ENCODE measurements at places on chromosomes 12 and 14.

- no peak for DNase-seq
These were observed 50.8 kb downstream of the VCPKMT start for GRCh38 chr14:50065583-50065982.

GRCh38 chr14:51019089-51019488 lies 74.8 kb upstream of the PYGL start:
- DNase-seq: no peak

DNA sequence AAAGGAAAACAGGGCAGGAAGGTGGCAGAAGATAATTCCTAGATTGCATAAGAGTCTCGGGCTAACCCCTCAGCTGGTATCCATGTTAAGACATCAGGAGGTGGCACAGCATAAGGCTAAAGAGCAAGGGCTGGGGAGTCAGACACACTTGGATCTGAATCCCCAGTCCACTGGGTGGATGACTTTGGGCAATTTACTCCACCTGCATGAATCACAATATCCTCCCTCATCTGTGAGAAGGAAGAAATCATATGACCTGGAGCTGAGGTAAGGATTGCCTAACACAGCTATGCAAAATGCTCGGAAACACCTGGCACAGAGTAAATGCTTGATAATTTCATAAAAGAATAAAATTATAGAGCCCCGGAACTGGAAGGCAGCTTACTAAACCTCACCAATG lies 217.9 kb downstream of the PIK3C2G start:
- DNase-seq: no peak

DNA sequence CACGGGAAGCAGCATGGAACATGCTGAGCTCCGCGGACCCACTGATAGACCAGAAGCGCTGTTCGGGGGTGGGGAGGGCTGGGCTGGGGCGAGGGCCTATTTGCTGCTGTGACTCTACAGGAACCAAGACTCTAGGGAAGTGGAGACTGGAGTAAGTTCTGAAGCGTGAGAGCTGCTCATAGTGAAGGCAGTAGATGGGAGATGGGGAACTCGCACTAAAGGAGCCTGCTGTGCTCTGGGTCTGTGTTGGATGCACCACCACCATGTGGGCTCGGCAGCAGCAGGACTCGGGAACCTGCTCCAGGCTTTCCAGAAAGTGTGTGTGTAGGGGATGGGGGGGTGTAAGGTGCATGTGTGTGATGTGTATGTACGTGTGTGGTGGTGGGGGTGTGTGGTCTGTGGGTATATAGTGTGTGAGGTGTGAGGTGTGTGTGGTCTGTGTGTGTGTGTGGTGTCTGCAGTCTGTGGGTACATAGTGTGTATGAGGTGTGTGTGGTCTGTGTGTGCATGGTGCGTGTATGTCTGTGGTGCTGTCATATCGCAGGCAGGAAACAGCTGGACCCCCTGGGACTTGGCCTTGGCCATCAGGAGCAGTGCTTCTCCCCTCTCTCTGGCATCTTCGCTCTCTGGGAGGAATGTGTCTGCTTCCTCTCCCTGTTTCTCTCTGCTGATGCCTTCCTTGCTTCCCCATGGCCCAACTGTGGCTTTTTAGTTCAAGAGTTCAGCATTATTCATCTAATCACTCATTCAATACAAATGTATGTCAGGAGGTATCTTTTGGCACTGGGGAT lies 378.9 kb downstream of the FUT8 start:
- DNase-seq: no peak

DNA sequence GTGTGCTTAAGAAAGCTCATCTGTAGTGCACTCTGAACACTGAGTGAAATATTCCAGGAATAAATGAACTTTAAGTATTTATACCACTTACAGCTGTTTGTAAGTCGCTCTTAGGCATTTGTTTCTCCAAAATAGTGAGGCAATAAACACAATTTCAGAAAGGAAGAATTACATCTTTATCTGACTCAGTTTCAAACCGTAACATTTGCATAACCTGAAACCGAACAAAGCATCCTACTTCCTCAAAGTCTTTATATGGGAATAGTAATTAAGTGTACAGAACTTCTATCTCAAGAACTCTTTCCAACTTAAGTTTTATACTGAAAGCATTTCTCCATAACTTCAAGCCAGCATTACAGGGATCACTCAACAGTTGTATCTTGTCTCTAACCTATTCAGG lies 58.4 kb downstream of the SOX5 start:
- no peak for DNase-seq

- no peak for DNase-seq
These were observed 231.8 kb downstream of the CRADD start for GRCh38 chr12:93908846-93909567.

DNA sequence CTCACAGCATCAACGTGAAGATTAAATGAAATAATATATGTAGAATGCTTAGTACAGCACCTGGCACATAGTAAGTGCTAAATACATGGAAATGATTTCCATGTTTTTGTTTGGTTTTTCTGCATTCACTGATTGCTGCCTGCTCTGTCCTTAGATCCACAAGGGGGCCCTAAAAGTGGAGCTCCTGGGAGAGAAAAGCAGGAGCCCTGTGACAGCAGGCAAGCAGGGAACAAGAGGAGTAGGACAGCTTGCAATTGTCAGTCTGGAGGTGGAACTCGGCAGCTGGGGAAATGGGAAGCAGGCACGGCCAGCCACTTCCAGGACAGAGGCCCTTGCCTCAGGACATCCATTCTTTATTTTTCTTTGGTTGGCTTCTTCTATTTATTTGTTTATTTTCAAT lies 292.9 kb downstream of the BMP4 start:
- no peak for DNase-seq

GRCh38 chr14:90566481-90566880 lies 169.7 kb downstream of the CALM1 start:
- no peak for DNase-seq

- DNase-seq: no peak
These were observed 1.3 kb upstream of the RNU7-1 start for GRCh38 chr12:6942331-6942665.

- no peak for DNase-seq
These were observed 681 bp downstream of the TSHR start for GRCh38 chr14:80956102-80956501.

DNA sequence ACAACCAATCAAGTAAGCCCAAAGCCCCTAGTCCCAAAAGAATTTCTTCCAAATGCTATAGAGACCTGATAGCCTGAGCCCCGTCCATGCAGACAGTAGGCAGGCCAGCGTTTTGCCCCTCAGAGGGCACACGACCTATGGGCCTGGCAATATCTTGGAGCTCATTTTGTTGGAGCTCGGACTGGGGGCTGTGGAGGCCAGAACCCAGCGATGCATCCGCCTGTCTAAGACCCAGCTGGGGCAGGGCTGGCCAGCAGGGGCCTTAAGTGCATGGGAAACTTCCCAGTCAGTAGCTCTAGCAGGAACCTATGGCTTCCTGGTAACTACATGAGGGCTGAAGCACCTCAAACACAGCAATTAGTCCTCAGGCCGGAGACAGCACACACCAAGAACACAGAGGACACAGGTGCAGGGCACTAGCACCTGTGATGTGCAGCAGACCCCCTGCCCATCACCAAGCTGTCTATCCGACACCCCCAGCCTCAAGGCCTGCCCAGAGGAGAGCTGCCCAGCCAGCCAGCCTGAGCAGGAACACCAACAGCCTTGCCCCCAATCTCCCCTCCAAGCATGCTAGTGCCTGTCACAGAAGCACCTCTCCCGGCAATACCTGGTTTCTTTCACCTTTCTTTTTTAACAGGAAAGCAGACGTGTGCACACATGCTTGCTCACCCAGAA lies 50.8 kb downstream of the ARL6IP4 start:
- DNase-seq: no peak

DNA sequence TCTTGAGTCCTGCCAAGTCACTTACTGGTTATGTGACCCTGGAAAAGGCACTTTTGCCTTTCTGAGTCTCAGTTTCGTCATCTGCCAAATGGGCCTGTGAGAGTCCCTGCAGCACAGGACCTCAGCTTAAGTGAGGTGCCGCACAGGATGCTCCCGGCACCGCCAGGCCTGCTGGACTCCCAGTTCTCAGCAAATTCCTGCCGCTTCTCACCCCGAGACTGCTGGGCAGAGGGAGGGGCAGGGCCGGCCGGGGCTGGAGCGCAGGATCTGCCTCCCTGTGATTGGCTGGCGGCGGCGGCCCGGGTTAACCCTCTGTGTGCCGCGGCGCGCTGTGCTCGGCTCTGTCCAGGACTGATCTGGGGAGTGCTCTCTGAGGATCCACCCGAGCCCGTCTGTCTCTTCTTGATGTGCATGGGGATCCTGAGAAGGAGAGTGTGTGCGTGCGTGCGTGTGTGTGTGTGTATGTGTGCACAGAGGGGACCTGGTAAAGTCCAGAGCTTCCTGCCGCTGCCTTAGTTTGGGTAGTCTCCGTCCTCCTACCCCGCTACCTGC lies 8.6 kb downstream of the SETD1B start:
- no peak for DNase-seq

GRCh38 chr12:6426882-6427671 lies 17.7 kb upstream of the CD27 start:
- no peak for DNase-seq

- DNase-seq: peak; percentile 79
These were observed 23.0 kb downstream of the MNAT1 start for GRCh38 chr14:60757567-60758002.

DNA sequence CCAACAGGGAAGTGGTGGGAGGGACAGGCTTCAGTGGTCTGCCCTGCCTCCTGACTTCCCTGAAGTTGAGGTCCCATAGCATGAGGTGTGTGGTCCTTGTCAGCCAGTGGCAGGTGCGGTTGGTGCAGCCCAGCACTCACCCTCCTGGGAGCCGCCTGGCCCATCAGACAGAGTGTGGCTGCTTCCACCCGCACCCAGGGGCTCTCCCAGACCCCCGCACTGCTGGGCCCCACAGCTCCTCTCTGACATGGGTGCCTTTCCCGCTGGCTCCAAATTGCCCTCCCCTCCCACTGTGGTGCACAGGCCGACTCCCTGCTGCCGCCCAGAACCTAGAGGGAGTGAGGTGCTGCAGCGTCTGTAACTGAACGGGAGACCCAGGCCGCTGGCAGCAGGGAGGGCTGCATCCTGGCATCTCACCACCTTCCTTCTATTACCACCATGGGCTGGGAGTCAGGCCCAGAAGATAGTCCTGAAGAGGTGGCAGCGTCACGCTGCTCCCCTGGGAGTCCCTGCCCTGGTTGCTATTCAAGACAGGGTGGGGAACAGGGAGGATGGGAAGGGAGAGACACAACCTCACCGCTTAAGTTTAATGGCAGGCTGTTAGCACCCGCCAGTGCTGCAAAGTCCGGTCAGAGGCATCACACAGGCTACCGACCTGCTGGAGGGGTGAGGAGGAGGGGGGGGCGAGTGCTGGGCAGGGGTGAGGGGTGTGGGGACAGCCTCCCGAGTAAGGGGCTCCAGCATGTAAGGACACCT lies 180.6 kb upstream of the PRMT8 start:
- DNase-seq: no peak

GRCh38 chr12:109717390-109718357 lies 4.0 kb downstream of the FAM222A start:
- DNase-seq: no peak

Measured in SK-N-MC (cell line).